ENCODE measurements at places on chromosomes 13 and 19.
A peak's percentile ranks its signal among the peaks of the same experiment; 100 is the strongest.

GRCh38 chr19:14127929-14128509, 8.4 kb downstream of the ASF1B start:
- no peak for DNase-seq

GRCh38 chr19:8146877-8147581, 2.4 kb downstream of the FBN3 start:
- no peak for DNase-seq

DNA sequence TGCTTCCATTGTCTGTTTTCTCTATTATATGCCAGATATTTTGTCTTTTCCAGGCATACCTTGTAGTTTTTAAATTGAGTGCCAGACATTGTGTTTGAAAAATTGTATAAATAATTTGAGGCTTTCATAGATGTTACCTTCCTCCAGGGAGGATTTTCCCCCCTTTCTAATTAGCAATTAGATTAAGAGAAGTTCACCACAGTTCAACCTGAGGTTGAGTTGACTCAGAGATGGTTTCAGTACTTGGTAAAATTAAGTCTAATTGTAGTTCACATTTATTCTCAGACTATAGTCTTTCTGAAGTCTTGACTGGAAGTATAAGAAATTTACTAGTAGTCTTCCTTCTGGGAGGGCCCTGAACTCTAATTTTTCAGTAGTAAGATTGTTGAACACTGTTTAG, 104.1 kb upstream of the SCEL start:
- DNase-seq, result no peak

GRCh38 chr19:29429581-29429980, 96.2 kb upstream of the VSTM2B start:
- DNase-seq, result no peak

DNA sequence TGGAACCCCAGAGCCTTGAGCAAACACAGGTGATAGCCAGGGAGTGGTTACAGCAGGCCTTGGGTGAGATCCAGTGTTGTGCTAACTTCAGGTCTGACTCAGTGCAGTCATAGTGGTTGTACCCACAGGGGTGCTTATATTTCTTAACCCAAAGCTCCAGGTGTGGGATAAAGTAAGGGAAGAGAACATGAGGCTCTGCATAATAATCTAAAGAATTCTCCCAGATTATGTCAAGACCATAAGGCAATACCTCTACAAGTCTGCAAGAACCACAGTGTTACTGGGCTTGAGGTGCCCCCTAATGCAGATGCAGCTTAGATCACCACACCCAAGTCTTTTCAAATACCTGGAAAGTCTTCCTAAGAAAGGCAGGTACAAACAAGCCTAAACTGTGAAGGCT, 485.4 kb downstream of the RFC3 start:
- no peak for DNase-seq

GRCh38 chr13:107803822-107804495, 411.4 kb downstream of the LIG4 start:
- DNase-seq, result no peak

DNA sequence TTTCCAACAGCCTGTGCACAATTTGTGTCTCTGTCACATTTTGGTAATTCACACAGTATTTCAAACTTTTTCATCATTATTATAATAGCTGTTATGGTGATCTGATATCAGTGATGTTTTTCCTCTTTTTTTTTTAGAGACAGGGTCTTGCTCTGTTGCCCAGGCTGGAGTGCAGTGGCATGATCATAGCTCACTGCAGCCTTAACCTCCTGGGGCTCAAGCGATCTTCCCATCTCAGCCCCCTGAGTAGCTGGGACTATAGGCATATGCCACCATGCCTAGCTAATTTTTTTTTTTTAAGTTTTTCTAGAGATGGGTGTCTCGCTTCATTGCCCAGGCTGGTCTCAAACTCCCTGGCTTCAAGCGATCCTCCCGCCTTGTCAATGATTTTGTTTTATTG, 5.8 kb downstream of the MARK4 start:
- DNase-seq, result no peak

DNA sequence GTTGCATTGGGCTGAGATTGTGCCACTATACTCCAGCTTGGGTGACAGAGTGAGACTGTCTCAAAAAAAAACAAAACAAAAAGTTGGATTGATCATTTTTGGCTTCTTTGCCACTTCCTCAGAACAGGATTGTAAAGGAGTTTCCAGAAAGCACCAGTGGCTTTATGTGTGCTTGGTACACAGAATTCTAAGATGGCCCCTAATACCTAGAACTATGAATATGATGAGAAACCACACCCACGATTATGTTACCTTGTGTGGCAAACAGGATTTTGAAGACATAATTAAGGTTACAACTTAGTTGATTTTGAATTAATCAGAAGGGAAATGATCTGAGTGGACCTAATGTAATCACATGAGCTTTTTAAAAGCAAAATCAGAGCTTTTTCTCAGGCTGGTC, 26.5 kb downstream of the CEACAM1 start:
- no peak for DNase-seq

DNA sequence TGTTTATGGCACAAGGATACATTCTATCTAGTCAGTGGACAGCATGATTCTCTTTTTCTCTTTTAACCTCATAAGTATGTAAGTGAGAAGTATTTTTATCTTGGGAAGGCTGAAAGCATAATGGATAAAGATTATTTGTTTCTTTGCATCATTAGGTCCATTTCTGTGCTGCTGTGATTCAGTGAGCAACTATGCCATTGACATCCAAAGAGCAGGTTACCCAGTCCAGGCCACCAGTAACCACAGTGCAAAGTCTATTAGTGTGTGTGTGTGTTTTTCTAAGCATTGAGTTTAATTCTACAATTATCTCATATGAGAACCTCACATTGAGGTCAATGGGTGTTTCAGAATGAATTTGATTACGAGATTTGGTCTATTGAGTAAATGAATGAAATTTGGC, 158.8 kb upstream of the DACH1 start:
- DNase-seq, result no peak

DNA sequence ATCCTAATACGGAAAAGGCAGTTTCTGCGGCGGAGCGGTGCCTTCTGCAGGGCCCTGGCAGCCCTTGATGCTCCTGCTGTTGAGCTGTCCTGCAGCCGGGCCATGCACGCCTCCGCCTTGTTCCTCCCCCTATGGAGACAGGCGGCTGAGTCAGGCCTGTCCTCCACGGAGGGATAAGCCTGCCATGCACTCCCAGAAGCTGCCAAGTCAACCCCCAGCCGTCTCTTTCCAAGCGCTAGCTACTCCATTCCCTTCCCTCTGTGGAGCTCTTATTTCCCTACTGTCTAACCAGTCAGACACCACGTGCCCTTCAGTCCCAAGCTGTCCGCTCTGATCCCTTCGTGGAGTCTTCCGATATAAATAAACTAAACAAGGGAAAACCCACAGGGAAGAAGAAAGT, 197.0 kb downstream of the COL4A1 start:
- DNase-seq, result no peak

- DNase-seq, result no peak
Measured at GRCh38 chr13:52695856-52696255, 43.2 kb downstream of the SUGT1 start.

DNA sequence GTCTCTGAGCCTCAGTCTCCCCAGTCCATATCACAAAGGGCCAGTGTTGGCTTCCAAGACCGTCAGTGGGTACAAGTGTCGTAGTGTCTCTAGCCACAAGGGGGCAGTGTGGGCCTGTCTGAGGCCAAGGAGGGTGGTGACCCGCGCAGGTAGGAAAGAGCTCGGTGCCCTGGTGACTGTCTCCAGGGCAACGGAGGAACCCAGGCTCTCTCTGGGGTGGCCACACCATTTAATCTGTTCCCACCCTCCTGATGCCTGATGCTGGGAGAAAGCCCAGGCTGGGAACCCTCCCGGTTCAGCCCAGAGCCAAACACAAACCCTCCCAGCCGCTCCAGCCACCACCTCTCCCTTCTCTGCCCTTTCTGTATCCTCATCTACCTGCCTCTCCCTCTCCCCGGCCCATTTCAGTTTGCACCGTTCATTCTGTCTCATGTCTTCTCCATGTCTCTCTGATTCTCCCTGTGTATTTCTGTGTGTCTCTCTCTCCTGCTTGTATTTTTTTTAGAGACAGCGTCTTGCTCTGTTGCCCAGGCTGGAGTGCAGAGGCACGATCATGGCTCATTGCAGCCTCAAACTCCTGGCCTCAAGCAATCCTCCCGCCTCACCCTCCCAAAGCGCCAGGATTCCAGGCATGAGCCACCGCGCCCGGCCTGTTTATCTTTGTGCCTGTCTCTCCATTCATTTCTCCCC, 17.5 kb upstream of the MEIS3 start:
- DNase-seq, result peak; percentile 86

DNA sequence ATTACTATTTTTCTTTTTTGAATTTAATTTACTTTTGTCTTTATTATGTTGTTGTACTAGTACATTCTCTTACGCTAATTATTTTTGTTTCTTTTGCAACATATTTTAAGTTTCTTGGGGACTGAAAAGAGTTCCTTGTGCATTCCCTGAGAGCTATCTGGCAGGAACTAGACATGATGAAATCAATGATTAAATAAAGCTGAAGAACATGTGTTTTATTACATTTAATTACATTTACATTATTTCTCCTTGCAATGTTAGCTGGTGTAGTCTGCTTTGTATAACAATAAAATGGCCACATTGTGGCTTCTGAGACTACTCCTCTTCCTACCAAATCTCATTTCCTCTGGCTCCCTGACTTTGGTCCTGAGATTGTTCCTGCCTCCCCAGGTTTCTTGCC, 244.9 kb downstream of the NDFIP2 start:
- no peak for DNase-seq
